Cardiac atrium fibroblast (primary cell): ENCODE measurements at places on chromosomes 13 and 19. TPM values are rescaled to one million over a fixed set of nuclear protein-coding genes. Genes with fewer than 3 reads are reported as not detected.

C19orf73 gene
- total RNA-seq = 0.97 and 2.2 TPM in 2 replicates

URAD gene
- not detected in 2 replicates for total RNA-seq

IQCN gene
- 0.81 and 2.0 TPM in 2 replicates for total RNA-seq

FLT3 gene
- total RNA-seq = not detected in 2 replicates

ZNF20 gene
- 2.0 and 7.6 TPM in 2 replicates for total RNA-seq

RFC3 gene
- 8.3 TPM in 2 replicates for total RNA-seq

ZNF132 gene
- 3.8 and 3.9 TPM in 2 replicates for total RNA-seq

FAM216B gene
- not detected in 2 replicates for total RNA-seq

ZFR2 gene
- total RNA-seq = not detected in 2 replicates

LRP3 gene
- 26.0 and 31.9 TPM in 2 replicates for total RNA-seq

PDE4C gene
- 3.2 and 5.2 TPM in 2 replicates for total RNA-seq

OVOL3 gene
- not detected in 2 replicates for total RNA-seq

DPF1 gene
- total RNA-seq = 4.7 and 7.1 TPM in 2 replicates

CEACAM16 gene
- total RNA-seq = not detected in 2 replicates

FGF9 gene
- total RNA-seq = not detected in 2 replicates
